Renal cortex interstitium (tissue), 15 donors: ENCODE measurements at places on chromosomes 5 and 9. TPM values are rescaled to one million over a fixed set of nuclear protein-coding genes. Genes with fewer than 3 reads are reported as not detected.

PFN3 gene
- polyA plus RNA-seq = 0.37 TPM

LECT2 gene
- 5.1 TPM for polyA plus RNA-seq

UGT3A2 gene
- polyA plus RNA-seq = 17.1 TPM

ARL14EPL gene
- 0.15 TPM for polyA plus RNA-seq

PNPLA7 gene
- 5.1 TPM for polyA plus RNA-seq

NOXA1 gene
- polyA plus RNA-seq = 6.0 TPM

ZNF483 gene
- 2.8 TPM for polyA plus RNA-seq

IL7R gene
- 1.2 TPM for polyA plus RNA-seq

NUTM2F gene
- not detected for polyA plus RNA-seq

COL5A1 gene
- 128 TPM for polyA plus RNA-seq

MEGF10 gene
- polyA plus RNA-seq = 0.75 TPM

GRCh38 chr9:135583688-135584011 is 22.1 kb downstream of the PAEP start:
- DNase-seq = no peak

DNA sequence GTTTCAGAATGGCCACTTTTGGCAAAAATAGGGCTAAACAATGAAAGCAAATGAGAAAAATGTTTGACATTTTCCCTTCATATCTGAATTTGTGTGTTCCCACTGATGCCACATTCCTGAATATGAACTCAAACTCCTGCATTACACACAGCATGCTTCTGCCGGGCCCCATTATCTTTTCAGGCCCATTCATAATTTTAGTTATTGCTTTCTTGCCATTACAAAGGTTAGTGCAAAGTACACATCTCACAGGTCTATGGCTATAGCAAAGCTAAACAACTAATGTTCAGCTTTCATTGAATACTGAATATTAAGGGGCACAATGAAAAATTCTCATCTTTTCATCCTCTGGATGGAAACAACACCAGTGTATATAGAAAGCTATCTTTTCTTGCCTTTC is 568.9 kb upstream of the ZNF608 start:
- DNase-seq = no peak

- DNase-seq = no peak
Observed at GRCh38 chr5:143129910-143130612, 273.4 kb downstream of the NR3C1 start.

DNA sequence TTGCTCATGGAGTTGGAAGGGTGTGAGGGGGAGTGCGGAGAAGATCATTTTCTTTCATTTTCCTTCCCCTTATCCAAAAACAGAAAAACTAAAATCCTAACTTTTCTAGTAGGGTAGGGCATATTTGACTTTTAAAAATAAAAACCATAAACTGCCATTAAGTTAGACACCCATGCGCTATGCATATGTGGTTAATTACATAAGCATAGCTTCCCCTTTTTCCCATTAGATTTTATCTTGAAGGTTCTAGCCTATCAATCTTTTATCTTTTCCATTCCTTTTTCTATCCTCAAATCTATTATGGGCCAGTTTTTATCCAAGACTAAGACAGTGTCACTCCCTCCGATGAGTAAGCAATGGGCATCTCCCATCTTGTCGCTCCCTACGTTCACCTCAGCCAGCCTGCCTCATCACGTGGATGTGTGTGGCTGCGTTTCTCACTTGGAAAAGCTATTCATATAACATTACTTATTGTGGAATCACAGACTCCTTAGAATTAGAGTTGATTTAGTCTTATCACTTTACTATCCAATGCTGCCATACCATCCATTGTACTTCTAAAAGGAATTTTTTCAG is 49.2 kb downstream of the PCSK5 start:
- DNase-seq = no peak

DNA sequence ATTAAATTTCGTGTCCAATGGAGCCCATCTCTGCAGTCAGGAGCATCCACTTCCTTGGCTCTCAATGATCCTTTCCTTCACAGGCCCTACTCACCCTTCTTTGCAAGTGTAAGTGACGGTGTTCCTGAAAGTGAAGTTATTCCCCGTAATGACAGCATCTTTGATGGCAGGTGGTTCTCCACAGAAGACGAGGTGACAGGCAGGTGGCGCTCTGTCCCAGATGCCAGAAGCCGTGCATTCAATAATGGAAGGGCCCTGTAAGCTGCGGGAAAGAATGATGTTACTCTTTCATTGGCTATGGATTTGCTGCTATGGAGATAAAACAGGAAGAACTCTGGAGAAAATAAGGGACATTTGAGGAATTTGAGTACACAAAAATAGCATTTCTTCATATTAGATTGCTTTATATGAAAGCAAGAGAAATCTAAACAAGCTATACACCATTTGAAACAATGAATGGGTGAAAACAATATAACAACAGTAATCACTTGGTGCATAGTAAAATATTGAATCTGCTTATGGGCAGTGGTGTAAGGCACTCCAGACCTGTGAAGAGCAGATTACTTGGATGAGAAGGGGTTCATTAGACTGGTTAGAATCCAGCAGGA is 89.9 kb upstream of the TXNDC8 start:
- DNase-seq = no peak

GRCh38 chr5:140480310-140481014 is 67.0 kb upstream of the EIF4EBP3 start:
- no peak for DNase-seq

- no peak for DNase-seq
Observed at GRCh38 chr5:101720033-101720432, 576.1 kb downstream of the SLCO4C1 start.

DNA sequence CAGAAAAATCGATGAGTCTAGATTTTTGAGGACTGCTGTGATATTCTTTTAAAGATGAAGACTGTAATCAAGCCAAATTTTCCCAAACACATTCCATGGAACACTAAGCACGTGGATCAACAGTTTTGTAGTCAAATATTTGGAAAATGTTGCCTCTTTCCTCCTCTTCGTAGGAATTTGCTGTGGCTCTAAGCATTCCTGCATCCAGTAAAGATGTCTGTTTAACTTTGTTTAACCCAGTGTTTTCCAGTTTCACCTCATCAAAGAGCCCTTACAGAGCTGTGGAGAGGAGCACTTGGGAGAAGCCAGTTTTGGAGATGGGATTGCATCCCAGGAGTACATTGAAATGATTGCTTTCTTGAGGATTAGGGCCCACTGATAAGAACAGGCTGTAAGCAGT is 58.9 kb downstream of the INSYN2B start:
- DNase-seq = no peak

DNA sequence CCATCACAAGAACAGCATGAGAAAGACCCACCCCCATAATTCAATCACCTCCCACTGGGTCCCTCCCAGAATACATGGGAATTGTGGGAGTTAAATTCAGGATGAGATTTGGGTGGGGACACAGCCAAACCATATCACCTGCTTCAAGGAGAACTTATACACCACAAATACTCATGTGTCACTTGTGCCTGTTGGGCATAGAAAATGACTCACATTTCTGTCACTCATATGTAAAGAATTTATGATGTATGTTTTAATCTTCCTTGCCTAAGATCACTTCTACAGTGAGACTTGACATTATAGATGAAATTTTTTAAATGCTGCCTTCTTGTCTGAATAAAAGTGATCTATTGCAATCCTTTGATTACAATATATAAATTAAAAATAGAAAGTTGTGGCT is 23.0 kb upstream of the PRDM6 start:
- no peak for DNase-seq

DNA sequence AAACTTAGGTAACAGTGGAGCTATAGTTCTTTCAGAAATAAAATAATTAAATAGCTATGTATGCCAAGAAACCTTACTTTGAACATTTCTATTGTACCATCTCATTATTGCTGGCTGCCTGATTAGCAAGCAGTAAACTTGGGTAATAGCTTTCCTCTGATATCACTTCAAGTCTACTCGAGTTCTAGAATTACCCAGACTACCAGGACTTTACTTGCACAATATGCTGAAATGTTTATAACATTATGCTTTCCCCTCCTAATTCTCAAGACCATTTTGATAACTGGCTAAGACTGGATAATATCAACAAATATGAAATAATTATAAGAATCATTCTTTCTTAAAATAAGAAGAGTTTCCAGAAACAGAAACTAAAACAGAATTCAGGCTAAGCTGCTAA is 512.6 kb downstream of the RAB3C start:
- no peak for DNase-seq

DNA sequence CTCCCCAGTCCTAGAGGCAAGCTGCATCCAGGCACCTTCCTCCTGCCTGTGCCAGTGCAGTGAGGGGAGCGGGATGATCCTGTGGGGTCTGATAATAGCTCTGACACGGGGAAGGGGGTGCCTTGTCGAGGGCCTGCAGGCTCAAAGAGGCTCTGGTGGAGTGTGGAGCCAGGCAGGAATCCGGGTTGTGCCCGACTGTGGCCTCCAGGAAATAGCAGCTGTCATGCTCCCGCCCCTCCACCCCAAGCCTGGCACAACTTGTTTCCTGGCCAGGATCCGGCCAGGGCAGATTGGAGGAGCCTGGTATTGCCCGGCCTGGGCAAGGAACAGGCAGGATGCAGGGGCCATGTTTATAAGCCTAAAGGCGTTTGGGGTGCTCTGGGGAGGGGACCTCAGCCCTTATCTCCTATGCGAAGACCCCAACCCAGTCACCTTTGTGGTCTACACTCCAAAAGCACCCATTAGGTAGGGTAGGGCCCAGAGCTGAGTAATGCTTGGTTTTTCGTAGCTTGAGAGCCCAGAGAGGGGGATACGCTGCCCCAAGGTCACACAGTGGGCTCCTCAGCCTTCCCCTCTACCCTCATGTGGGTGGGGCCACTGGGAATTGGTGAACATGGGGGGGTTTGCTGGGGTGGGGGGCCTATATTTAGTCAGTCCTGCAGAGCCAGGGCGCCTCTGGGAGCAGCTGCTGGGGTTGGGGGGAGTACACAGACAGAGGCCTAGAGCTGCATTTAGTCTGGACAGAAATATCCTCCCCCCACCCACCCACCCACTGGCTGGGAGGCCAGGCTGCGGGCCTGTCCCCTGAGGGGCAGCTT is 12.2 kb downstream of the CXXC5 start:
- DNase-seq = no peak

DNA sequence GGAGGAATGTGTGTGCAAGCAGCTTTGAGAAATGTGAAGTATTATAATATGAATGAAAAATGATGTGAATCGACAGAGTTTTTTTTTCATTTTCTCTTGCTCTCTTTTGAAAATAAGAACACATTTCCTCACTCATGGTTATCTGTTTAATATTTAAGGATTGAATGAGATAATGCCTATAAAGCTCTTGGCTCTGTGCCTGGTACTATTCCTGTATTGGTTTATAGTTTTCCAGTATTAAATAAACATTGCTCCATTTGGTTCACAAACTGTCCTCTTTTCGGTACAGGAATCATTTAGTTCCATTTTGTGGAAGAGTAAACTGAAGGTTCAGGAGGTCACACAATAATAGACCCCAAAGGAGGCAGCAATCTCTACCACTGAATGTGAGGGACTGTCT is 1185.5 kb upstream of the WWC1 start:
- no peak for DNase-seq

- no peak for DNase-seq
Observed at GRCh38 chr9:23665635-23666034, 160.4 kb downstream of the ELAVL2 start.

- no peak for DNase-seq
Observed at GRCh38 chr9:81599837-81600236, 89.5 kb downstream of the TLE1 start.

GRCh38 chr9:89008055-89008743 is 16.9 kb downstream of the S1PR3 start:
- no peak for DNase-seq

GRCh38 chr5:102154291-102154690 is 141.8 kb downstream of the SLCO4C1 start:
- DNase-seq = no peak

DNA sequence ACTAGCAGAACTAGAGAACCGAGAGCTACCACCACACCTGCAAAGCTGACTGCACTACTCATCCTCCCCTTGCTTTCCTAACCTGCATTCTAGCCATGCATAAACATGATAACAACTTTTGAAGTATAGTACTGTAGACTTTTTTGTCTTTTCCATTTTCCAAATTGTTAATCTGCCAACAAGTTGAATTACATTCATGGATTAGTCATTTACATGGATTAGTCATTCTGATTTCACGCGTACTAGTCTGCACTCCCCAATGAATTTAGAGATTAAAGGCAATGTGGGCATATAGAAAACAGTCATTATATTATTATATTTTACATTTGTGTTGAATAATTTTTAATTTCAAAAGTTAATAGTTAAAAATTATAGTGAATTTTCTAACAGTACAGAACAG is 81.4 kb downstream of the EDIL3 start:
- no peak for DNase-seq

- no peak for DNase-seq
Observed at GRCh38 chr5:123882965-123883345, 371.0 kb downstream of the CSNK1G3 start.

GRCh38 chr5:138595180-138595795 is 20.1 kb upstream of the HSPA9 start:
- no peak for DNase-seq

DNA sequence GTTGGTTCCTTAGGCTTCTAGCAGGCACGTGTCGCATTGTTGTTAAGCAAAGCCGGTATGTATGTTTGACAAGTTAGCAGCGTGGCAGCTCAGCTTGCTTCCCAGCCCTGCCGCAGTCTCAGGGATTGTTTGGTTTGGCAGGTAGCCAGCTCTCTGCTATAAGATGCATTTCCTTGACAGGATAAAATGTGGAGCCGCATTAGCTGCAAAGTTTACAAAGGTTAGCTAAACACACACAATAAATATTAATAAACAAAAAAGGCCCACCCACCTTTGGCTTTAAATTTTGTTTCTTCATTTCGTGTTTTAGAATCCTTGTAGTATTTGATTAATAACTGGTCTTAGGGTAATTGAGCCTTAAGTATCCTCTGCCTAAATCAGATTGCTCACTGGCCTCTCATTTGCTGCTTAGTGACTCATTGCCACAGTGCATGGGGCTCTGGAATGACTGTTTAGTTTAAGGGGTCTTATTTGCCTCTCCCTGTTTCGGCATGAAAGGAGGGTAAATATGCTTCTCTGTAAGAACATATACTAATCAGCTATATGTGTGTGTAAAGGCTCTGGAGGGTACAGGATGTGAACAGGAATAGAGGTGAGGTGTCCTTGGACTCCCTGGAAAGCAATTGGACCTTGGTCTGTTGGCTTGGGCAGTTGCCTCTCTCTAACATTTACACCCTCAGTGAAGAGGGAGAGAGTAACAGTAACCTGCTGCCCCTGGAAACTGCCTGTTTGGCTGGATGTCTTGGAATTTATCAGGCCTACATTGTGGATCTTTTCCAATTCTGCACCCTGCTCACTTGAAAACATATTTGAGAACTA is 122.0 kb downstream of the GDNF start:
- peak; percentile 84 for DNase-seq

DNA sequence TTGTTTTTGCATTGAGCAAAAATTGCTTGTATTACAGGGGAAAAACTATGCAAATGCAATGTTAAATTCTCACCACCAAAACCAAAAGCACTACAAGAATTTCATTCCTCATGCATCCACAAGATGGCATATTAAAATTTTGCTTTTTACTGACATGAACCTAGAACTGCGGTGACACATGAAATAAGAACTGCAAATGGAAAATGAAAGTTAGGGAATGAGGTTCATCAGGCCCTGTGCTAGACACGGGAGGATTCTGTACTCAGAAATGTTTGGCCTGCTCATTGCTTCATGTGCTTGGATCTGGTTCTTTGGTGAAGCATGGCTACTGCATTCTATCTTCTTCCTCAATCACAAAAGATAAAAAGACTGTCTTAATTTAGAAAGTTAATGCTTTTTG is 9.1 kb upstream of the RFK start:
- DNase-seq = no peak
